ENCODE measurements at places on chromosomes 3 and 15.

DNA sequence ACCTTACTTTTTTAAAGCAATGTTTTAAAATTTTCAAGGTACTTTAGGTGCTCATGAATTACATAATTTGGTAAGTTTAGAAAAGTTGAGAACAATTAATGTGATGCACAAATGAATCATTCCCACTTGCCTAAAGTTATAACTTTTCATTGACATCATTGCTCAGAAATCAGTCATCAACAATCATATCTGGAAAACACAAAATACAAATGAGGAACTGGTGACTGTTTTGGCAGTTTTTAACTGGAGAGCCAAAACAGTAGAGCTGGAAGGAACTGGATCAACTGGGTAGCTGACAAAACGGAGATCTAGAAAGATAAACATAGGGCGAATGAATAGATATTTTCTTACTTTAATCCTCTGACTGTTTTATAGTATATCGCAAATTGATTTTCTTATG lies 767.1 kb downstream of the IGSF11 start:
- H3K27ac ChIP-seq, result no peak overlapping the region
- no peak overlapping the region for H3K4me3 ChIP-seq
- no peaks in the 10 kb centered on the region for H3K4me1 ChIP-seq
- DNase-seq, result no peak

DNA sequence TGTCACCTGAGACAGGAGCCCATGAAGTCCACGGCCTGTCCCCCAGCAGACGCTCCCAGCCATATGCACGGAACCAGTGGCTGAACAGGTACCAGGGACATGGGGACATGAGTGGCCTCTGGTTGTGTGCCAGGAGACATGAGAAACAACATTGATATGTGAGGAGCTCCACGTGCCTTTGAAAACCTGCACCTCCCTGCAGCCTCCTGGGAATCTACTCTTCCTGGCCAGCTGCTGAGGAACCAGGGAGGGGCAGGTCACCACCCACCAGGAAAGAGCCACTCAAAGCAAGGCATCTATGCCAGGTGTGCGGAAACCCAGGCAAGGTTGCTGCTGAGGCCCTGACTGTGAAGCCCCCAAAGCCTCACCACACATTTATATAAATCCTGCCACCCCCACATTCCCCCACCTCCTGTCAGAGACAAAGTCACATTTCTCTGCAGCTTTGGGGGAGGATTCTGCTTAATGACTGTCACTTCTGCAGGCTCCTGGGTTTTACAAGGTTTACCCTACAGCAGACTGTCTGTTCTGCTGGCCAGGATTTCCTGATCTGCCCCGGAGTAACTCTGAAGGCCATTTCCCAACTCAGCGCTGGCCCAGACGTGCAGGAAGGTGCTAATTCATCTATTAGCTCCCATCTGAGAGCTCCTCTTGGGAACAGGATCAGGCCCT lies 110.8 kb downstream of the ADCY5 start:
- H3K4me1 ChIP-seq, result peaks cover 8% of the 10 kb centered on the region
- no peak overlapping the region for H3K27ac ChIP-seq
- DNase-seq, result no peak
- peaks cover 2% of the 10 kb centered on the region for H3K27me3 ChIP-seq

- H3K4me3 ChIP-seq, result no peak overlapping the region
- no peak overlapping the region for H3K27ac ChIP-seq
- no peak for DNase-seq
Measured at GRCh38 chr3:114320246-114320645, 26.4 kb downstream of the TIGIT start.

GRCh38 chr15:92603743-92604470 lies 51.7 kb downstream of the FAM174B start:
- no peaks in the 10 kb centered on the region for H3K36me3 ChIP-seq
- no peak overlapping the region for H3K27ac ChIP-seq
- H3K4me1 ChIP-seq, result no peaks in the 10 kb centered on the region
- peaks cover 15% of the 10 kb centered on the region for H3K27me3 ChIP-seq
- no peak overlapping the region for H3K4me3 ChIP-seq

- H3K36me3 ChIP-seq, result no peaks in the 10 kb centered on the region
- no peak overlapping the region for H3K4me3 ChIP-seq
- H3K4me1 ChIP-seq, result no peaks in the 10 kb centered on the region
- no peak overlapping the region for H3K27ac ChIP-seq
- DNase-seq, result no peak
Measured at GRCh38 chr3:130488769-130489450, 28.1 kb upstream of the COL6A6 start.

GRCh38 chr15:74269362-74270035 lies 33.4 kb downstream of the CCDC33 start:
- no peaks in the 10 kb centered on the region for H3K36me3 ChIP-seq
- H3K27ac ChIP-seq, result no peak overlapping the region
- no peaks in the 10 kb centered on the region for H3K4me1 ChIP-seq
- no peak overlapping the region for H3K4me3 ChIP-seq

- H3K4me1 ChIP-seq, result no peaks in the 10 kb centered on the region
- DNase-seq, result no peak
- H3K27ac ChIP-seq, result no peak overlapping the region
Measured at GRCh38 chr15:53833134-53833624, 73.7 kb upstream of the WDR72 start.

GRCh38 chr15:64635499-64636495 lies 139.6 kb downstream of the RBPMS2 start:
- H3K27ac ChIP-seq, result peak overlapping the region; percentile 66
- no peaks in the 10 kb centered on the region for H3K27me3 ChIP-seq
- DNase-seq, result no peak
- H3K4me1 ChIP-seq, result peaks cover 45% of the 10 kb centered on the region

- peaks cover 13% of the 10 kb centered on the region for H3K27me3 ChIP-seq
- no peaks in the 10 kb centered on the region for H3K4me1 ChIP-seq
- DNase-seq, result no peak
- H3K27ac ChIP-seq, result no peak overlapping the region
- H3K4me3 ChIP-seq, result no peak overlapping the region
Measured at GRCh38 chr15:55799291-55800212, 56.6 kb upstream of the PRTG start.

DNA sequence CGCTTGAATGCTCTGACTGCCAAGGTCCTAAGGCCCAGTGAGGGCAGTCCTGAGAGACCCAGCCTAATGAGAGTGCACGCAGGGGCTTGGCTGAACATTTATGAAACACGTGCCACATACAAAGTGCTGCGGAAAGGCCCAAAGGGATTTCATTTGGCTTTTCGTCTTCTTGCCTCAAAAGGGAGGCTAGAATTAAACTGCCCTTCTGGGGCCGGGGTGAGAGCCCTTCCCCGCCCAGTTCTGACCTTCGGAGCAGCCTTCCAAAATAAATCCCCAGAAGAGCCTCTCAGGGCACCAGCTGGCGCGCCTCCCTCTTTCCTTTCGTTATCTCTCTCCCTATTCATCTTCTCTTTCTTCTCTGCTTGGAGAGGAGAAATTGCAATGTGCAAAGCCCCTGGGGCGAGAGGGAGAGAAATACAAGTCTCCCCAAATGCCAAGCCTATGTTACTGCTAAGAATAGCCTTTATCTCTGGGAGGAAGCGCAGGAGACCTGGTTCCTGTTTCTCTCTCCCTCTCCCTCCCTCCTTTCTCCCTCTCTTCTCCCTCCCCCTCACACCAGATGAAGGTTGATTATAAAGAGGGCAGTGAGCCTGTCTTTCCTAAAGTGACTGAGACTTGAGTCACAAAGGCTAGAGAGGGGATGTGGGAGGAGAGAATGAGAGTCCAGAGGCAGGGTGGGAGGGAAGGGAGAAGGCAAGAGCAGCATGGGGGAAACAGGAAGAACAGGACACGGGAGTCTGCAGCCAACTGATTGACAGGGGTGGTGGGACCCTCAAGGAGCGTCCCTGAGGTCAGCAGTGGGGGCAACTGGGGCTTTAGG lies 36.7 kb upstream of the NDUFB4 start:
- H3K4me1 ChIP-seq, result peaks cover 16% of the 10 kb centered on the region
- DNase-seq, result no peak
- H3K27ac ChIP-seq, result no peak overlapping the region
- no peaks in the 10 kb centered on the region for H3K27me3 ChIP-seq
- H3K4me3 ChIP-seq, result peak overlapping the region; percentile 48

- no peaks in the 10 kb centered on the region for H3K36me3 ChIP-seq
- H3K27me3 ChIP-seq, result no peaks in the 10 kb centered on the region
- no peak overlapping the region for H3K27ac ChIP-seq
- H3K4me3 ChIP-seq, result no peak overlapping the region
- H3K4me1 ChIP-seq, result no peaks in the 10 kb centered on the region
Measured at GRCh38 chr3:31196881-31197364, 302.5 kb upstream of the GADL1 start.

DNA sequence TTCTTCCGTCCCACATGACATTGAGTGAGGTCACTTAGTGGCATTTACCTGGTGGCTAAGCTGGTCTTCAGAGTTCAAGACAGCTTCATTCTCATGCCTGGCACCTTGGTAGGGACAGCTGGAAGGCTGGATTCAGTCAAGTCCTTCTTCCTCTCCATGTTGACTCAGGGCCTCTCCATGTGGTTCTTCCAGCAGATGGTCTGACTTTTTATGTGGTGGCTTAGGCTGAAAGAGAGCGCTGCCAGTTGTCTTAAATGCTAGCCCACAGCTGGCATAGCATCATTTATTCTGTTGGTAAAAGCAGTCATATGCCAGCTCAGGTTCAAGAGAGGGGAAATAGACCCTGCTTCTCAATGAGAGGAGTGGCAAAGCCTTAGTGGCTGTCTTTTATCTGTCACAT lies 53.0 kb upstream of the CTDSPL start:
- peaks cover 11% of the 10 kb centered on the region for H3K27me3 ChIP-seq
- DNase-seq, result no peak
- H3K4me3 ChIP-seq, result no peak overlapping the region
- peaks cover 11% of the 10 kb centered on the region for H3K4me1 ChIP-seq
- no peak overlapping the region for H3K27ac ChIP-seq
- H3K36me3 ChIP-seq, result no peaks in the 10 kb centered on the region

GRCh38 chr3:17891139-17891856 lies 148.9 kb upstream of the TBC1D5 start:
- no peak for DNase-seq
- no peaks in the 10 kb centered on the region for H3K4me1 ChIP-seq
- no peaks in the 10 kb centered on the region for H3K36me3 ChIP-seq
- H3K27ac ChIP-seq, result no peak overlapping the region
- H3K27me3 ChIP-seq, result no peaks in the 10 kb centered on the region

DNA sequence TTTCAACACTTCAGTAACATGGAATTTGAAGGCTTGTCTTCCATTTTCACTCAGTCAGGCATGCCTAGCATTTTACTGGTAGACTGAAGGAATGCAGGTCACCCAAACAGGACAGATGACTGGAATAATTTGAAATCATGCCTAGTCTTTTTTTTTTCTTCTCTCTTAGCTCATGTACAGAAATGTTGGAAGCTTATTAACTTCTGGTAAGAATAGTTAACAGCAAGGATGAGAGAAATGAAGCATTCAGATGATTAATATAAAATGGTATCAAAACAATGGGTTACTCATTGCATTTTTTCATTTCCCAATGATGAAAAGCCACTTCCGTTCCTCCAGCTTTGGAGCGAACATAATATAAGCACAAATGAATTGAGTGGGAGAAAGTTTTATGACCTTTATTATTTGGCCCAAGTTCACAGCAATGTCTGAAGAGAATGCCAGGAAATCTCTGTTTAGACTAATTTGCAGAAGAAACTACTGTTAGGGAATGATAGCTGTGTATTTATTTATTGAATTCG lies 431.6 kb upstream of the RASGRP1 start:
- no peaks in the 10 kb centered on the region for H3K27me3 ChIP-seq
- H3K4me1 ChIP-seq, result no peaks in the 10 kb centered on the region
- H3K36me3 ChIP-seq, result no peaks in the 10 kb centered on the region
- H3K27ac ChIP-seq, result no peak overlapping the region
- no peak overlapping the region for H3K4me3 ChIP-seq

DNA sequence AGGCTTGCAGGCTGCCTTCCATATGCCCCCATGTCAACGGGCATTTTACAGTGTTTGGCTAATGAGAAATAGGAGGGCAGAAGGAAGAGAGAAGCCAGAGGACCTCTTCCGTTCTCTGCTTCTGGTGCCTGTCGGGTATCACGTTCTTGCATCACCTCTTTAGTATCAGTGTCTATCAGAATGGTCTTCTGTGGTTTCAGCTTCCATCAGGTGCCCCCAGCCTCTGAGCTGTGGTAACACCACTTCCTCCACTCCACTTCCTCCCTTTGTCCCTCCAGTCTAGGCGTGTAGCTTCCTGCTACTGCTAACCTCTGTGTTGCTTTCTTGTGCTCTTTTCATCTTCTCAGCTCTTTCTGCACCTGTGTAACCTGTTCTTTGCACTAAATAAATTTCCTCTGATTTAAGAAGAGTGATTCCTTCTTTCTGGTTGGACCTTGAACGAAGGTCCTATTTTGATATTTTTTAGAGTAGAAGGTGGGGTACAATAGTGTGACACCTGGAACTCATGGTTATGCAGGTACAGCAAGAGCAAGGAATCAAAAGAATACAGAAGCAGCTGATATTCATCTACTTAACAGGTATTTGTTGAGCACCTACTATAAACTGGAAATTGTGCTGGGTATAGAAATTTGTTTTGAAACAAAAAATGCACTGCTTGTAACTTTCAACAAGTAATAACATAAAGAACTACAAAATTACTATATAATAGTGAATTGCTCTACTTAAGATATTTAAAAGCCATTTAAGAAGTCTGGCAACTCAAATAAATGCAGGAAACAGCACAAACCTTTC lies 27.4 kb upstream of the FOXB1 start:
- no peaks in the 10 kb centered on the region for H3K36me3 ChIP-seq
- H3K4me1 ChIP-seq, result peaks cover 35% of the 10 kb centered on the region
- H3K27ac ChIP-seq, result no peak overlapping the region
- peak; percentile 71 for DNase-seq

DNA sequence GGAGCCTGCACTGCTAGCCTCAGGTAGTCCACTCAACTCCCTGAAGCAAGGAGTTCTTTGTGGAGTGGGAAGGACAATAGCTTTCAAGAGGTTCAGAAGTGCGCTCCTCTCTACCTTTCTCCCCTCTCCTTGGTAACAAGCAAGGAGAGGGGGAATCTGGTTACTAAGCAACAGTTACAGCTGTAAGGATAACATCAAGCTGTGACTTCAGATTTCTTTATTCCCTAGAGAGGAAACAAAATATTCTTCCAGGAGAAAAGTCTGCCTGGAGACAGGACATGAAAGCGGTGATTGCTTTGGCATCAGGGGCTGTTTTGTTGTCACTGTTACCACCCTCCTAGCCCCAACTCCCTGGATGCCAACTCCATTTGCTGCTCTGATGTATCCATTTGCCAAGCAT lies 70.4 kb downstream of the TRANK1 start:
- no peak for DNase-seq
- peaks cover 29% of the 10 kb centered on the region for H3K36me3 ChIP-seq
- H3K27ac ChIP-seq, result peak overlapping the region; percentile 89
- H3K27me3 ChIP-seq, result no peaks in the 10 kb centered on the region

DNA sequence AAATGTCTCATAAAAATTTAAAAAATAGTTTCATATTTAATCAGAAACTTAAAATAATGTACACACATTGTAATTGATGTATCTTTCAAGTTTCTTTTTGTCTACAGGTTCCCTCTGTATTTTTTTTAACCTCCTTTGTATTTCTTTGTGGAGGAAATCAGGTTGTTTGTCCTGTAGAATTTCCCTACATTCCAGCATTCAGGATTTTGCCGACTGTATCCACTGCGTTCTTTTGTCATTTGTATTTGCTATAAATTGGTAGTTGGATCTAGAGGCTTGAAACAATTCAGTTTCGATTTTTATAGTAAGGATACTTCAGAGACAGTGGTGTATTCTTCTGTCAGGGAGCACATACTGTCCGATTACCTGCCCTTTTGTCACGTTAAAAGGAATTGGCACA lies 367.2 kb downstream of the SOX2 start:
- H3K27me3 ChIP-seq, result no peaks in the 10 kb centered on the region
- DNase-seq, result no peak
- H3K27ac ChIP-seq, result no peak overlapping the region
- no peaks in the 10 kb centered on the region for H3K4me1 ChIP-seq

Data from T-cell (primary cell).